Memory B cell (primary cell): ENCODE measurements at places on chromosomes 13 and 19.
A peak's percentile ranks its signal among the peaks of the same experiment; 100 is the strongest.

DNA sequence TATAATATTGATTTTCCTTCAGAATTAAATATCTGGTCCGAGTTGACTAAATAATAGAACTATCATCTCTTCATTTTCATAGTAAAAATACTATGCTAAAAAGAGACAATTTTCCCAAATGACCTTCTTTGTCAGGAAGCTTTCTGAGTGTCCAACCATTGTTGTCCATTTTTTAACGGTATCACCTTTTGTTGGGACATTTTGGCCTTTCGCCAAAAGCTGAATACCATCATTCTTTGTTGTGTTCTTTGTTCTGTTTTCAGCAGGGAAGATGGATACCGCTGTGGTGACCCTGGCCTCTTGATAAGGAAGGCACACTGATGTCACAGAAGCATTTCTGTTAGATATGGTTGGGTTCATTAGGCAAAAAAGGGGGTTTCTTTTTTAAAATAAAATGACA lies 654.4 kb upstream of the GPC6 start:
- DNase-seq = no peak

DNA sequence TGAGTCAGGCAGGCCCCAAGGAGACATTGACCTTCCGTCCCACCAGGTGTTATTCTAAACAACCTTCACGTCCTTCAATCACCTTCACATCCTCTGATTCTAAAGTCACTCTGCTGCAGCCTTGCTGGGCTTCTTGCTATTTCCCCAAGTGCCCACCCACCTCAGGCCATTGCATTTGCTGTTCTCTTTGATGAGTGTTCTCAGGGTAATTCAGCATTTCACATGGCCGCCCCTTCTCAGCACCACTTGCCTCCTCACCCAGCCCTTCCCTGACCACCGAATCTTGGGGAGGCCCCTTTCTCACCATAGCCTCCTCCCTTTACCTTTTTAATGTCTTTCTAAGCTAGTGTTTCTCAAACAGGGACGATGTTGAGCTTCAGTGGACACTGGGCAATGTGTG lies 4.6 kb downstream of the ZNF805 start:
- no peak for DNase-seq

DNA sequence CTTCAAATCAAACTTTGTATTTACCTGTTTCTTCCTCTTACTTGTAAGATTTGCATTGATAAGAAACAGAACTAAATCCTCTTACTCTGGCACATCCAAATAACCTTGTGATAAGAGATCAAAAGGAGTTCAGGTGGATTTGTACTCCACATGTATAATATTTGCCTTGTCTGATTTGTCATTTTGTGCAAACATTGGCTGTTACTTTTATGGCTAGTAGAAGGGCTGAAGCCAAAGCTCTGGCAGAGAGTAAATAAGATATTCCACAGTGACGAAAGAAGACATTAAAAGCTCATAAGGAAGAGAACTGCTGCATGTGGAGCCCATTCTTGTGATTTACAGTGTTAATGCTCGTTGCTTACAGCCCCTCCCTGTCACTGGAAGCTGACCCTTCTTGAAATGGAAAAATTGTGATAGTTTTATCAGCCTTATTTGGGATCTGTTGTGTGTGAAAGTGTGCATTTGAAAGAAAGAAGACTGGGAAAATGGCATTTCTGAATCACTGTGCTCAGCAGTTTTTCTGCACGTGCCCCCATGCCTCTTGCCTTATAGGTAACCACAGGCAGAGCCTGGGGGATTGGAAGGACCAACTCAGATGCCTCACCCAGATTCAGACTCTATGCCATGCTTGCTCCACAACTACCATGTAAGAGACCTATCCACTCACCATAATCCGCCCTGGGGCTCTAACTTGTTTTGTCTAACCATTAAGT lies 68.2 kb downstream of the OXGR1 start:
- no peak for DNase-seq

- DNase-seq = no peak
Observed at GRCh38 chr13:32195713-32196112, 119.5 kb downstream of the ZAR1L start.

DNA sequence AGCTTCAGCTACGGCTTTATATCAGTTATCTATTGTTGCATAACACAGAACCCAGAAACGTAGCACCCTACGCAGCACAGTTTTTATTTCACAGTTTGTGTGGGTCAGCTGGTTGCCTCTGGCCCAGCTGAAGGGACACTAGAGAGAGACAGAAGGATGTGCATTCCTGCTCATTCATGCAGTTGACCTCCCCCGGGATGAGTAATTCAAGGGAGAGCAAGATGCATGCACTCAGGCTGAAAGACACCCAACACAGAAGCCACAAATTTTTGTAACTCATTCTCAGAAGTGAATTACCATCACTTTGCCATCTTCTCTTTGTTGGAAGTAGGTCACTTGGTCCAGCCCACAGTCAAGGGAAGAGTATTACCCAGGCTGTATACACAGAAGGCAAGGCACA lies 89.5 kb downstream of the EFNB2 start:
- DNase-seq = no peak

DNA sequence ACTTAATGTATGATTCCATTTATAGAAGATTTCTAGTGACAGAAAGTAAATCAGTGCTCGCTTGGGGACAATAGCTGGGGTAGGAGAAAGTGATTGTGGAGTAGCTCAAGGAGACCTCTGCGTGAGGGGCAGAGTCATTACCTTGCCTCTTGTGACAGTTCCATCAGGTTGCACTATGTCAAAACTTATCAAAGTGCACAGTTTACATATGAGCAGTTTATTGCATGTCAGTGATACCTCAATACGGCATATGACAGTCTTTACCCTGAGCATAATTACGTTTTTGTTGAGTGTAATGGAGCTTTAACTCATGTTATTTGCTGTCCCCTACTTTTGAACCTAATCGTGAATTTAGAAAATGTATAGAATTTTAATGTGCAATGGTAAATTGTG lies 15.0 kb downstream of the ARHGEF7 start:
- no peak for DNase-seq

- no peak for DNase-seq
Observed at GRCh38 chr19:40013991-40014390, 17.1 kb downstream of the ZNF546 start.

DNA sequence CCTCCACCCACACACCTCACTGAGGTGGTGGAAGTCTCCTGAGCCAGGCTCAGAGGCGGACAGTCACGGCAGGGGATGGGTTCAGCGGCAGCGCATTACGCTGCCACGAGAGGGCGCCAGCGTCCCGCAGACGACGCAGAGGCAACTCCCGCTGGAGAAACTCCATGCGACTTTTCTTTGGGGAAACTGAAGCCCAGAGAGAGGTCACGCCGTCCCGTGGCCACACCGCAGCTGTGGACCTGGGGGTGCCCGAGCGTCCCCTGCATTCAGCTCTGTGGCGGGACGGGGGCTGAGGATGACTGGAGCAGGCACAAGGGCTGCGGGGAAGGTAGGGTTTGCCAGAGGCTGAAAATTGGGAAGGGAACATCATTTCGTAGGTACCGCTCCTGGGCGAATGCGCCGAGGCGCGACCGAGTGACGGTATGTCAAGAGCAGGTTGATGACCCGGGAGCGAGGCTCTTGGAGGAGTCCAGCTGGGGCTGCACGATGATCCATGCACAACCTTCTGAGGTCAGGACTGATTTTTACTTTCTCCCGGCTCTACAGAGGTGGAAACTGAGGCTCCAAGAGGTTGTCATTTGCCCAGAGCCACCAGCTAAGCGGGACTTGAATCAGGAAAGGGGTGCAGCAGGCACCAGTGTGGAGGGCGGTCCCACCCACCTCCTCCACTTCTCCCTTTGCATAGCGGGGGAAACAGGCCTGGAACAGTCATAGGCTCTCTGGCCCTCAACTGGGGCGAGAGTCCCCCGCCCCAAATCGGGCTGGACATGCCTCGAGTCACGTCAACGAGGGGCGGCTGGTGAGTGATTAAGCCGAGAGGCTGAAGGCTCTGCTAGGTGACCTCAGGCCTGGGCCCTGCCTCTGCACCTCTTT lies 690 bp upstream of the ARRDC2 start:
- DNase-seq = peak; percentile 79

DNA sequence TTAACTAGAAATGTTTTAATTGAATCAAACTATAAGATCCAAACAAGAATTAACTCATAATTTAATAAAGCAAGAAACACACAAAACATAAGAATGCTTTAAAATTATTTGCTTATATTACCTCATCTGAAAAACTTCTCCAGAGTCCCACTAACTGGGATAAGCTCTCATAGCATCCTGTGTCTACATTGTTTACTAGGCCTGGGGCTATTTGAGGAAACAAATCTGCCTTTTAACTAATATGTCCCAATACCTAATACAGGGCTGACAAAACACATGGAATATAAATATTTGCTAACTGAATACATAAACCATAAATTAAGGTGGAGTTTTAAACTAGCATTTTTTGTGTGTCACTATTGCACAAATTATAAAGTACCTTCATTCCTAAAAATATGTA lies 1399.8 kb upstream of the SLC10A2 start:
- no peak for DNase-seq

DNA sequence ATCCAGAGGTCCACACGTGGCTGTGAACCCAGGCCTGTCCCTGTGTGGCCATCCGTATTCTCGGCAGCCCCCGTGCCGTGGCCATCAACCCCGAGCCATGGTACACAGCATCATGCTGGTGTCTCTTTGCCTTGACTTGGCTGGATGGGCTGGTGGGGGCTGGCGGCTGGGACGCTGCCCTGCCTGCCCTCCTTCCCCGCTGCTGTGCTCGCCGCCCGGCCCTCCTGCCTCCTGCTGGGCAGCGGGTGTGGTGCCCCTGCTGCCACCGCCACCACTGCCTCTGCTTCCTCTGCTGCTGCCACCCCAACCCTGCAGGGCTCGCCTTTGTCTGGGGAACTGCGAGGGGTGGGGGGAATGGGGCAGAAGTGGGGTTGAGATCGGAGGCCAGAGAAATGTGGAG lies 19.7 kb upstream of the EHD2 start:
- no peak for DNase-seq

GRCh38 chr13:58500938-58501337 lies 869.4 kb downstream of the PCDH17 start:
- no peak for DNase-seq

DNA sequence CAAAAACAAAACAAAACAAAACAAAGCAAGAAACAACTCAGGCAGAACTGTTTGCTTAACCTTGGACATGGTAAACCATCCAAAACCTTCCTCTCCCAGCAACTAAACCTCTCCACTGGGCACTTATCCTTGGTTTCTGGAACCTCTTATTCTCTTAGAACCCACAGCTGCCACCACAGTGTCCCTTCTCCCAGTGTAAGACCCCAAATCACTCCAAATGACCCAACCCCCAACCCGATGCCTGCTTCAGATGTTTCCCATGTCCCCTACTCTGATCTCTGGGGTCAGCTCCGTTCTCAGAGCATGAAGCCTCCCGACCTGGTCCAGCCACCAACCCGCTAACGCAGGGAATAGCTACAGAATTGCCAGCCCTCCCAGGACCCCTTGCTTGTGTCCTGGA lies 972 bp downstream of the KLK2 start:
- DNase-seq = no peak
